ENCODE measurements at places on chromosomes 7 and 10.

DNA sequence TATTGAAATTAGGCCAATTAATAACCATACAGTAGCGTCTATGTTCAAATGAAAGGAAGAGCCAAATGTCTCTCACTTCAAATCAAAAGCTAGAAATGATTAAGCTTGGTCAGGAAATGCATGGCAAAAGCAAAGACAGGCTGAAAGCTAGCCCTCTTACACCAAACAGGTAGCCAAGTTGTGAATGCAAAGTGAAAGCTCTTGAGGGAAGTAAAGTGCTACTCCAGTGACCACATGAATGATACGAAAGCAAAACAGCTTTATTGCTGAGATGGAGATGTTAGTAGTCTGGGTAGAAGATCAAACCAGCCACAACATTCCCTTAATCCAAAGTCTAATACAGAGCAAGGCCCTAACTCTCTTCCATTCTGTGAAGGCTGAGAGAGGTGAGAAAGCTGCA lies 123.8 kb downstream of the TEX36 start:
- no peak for DNase-seq

- DNase-seq = no peak
Observed at GRCh38 chr10:86306628-86307278, 59.8 kb downstream of the GRID1 start.

- no peak for DNase-seq
Observed at GRCh38 chr10:46282842-46283574, 3.8 kb upstream of the ANTXRL start.

DNA sequence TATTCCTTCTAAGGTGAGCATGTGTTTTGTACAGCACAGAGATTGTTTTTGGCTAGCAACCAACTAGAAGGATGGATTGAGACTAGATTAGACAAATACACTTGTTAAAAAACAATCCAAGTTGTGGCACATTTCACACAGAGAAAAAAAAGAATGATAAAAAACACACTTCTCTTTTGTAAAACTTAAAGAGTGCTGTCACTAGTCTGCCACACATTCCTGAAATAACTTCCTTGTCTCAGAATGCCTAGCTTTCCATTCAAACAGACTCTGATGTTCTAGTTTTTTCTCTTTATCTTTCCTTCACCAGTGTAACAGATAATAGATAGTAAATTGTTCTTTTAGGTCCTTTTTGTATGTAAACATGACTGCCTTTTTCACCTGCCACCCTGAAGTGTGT lies 11.4 kb downstream of the DLD start:
- no peak for DNase-seq

GRCh38 chr7:102425639-102426267 lies 7.6 kb upstream of the ORAI2 start:
- DNase-seq = no peak

DNA sequence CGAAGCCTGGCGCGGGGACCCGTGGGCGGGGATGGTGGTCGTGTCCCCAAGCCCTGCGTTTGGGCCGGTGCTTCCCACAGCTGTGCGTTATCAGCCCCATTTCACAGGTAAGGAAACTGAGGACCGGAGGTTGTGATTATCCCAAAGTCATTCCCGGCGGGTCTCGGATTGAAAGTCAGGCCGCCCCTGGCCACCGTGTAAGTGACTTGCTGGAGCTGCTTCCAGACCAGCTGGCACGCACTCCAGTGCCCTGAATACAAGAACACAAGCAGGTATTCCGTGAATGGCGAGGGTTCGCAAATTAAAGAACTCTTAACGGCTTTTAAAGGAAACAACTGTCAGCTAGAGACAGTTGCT lies 675 bp upstream of the ATE1 start:
- DNase-seq = no peak

- no peak for DNase-seq
Observed at GRCh38 chr7:103577059-103577458, 131.1 kb upstream of the SLC26A5 start.

- no peak for DNase-seq
Observed at GRCh38 chr10:13091801-13092200, 8.2 kb upstream of the OPTN start.

DNA sequence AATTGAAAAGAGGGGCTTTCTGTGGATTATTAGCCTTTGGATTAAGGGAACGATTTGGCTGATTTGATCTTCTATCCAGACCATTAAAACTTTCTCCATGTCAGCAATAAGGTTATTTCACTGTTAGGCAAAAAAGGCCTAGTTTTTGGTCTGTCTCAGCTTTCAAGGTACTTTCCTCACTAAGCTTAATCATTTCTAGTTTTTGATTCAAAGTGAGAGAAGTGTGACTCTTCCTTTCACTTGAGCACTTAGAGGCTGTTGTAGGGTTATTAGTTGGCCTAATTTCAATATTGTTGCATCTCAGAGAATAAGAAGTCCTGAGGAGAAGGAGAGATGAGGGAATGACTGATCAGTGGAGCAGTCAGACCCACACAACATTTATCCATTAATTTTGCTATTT lies 596.0 kb upstream of the TPK1 start:
- DNase-seq = no peak

DNA sequence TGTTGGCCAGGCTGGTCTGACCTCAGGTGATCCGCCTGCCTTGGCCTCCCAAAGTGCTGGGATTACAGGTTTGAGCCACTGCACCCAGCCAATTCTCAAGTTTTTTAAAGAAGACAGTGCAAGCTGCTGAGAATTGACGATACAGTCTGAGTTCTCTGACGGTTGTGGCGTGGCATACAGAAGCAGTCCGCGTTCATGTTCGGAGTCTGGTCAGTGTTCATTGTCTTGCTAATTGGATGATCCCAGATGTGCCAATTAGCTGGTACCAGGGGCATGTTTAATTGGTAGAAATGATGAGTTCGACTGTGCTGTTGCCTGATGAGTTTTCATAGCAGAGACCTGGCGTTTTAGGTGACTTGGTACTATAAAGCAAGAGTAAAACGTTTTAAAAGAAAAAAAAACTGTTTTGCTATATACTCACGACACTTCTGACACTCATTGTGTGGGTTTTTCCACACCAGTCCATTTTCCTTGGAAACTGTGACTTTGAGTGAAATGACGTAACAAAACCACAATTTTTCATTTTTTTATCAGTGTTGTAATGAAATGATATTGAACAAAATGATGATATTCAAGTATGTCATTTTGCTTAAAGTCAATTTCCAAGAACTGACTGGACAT lies 32.3 kb downstream of the CAMK1D start:
- DNase-seq = no peak

- no peak for DNase-seq
Observed at GRCh38 chr10:116385994-116386809, 41.4 kb upstream of the PNLIPRP3 start.

DNA sequence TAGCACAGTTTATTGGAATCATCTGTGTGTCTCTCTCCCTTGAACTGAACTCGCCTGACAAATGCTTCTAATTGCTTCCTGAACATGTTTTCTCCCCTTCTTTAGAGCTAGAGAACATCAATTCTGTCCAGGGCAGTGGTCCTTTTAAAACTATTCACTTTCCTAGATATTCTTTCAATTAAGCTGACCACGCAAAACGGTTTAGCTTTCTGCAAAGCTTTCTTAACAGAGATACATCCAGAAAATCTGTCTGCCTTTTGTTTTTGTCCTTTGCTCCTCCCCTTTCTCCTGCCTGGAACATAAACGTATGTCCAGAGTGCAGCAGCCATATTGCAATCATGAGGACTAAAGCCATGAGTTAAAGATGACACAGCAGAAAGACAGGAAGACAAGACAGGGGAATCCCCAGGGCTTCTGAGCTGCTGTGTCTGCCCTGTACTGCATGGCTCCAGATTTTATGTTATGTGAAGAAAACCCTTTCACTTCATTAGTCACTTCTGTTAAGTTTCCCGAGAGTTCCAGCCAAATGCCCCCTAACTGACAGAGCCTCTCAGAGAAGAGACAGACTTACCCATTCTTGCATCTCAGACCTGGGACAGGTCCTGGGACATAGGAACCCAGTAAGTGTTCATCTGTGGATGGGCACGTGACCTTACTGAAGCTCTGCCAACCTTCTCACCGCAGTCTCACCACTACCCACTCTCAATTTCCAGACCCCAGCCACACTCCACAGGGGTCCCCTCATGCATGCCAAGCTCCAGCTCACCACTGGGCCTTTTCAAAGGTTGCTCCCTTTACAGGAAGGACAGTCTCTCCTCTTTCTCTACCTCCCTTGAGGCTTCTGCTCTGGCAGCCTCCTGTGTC lies 35.0 kb upstream of the CPXM2 start:
- no peak for DNase-seq

- no peak for DNase-seq
Observed at GRCh38 chr7:148720472-148720871, 21.8 kb downstream of the CUL1 start.

- DNase-seq = no peak
Observed at GRCh38 chr7:77338883-77339629, 77.1 kb downstream of the GSAP start.

- DNase-seq = no peak
Observed at GRCh38 chr10:44105696-44106095, 279.2 kb downstream of the CXCL12 start.

DNA sequence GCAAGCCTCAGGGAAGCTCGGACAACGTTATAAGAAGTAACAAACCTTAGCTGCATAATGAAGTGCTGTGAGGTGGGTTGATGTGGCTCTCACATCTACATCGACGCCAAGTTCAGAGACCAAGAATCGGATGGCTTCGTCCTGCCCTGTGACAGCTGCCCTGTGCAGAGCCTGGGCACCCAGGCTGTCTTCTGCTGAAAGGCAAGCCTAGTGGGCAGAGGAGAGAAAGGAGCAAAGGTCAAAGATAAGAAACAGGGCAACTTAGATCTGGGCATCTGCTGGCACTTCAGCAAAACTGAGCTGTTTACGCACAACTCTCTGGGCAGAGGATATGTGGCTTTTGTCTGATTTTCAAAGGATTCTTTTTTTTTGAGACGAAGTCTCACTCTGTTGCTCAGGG lies 6.7 kb downstream of the ANKRD16 start:
- no peak for DNase-seq

DNA sequence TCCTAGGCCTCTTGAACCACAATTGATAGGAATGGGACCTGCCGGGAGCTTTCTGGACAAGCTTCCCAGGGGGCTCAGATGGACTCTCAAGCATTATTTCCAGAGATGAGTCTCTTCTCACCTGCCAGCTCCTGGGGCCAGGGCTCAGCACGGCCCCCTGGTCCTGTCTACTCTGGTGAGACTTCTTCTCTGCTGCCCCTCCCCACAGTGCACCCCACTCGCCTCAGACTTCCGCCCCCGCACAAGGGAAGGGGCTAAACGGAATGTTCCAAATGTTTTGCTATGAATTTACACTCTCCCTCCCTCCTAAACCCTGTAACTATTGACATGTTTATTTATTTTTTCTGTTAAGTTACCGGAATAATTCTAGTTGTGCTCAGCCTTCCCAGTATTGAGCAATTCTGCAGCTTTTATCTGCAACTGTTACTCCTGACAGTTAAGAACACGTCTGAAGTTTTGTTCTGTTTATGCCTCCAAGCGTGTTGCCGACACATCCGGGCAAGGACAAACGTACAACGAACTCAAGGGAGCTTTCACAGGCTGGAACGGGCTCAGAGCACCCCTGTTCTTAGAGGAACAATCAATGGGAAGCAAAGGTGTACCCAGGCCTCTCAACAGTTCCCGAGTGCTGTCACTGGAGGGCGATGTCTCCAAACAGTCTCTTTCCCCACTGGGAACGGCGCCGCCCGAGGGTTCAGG lies 55.2 kb downstream of the FHIP2A start:
- no peak for DNase-seq

- no peak for DNase-seq
Observed at GRCh38 chr10:127046975-127047877, 142.0 kb downstream of the DOCK1 start.
